Aorta (tissue), 5 donors: ENCODE measurements at places on chromosomes 6 and 20. TPM values are rescaled to one million over a fixed set of nuclear protein-coding genes. Genes with fewer than 3 reads are reported as not detected.

GRCh38 chr6:170448317-170448716, 104.8 kb downstream of the PSMB1 start:
- no peak overlapping the region for H3K4me3 ChIP-seq
- H3K27ac ChIP-seq = no peak overlapping the region
- no peak for DNase-seq

- DNase-seq = no peak
- H3K27me3 ChIP-seq = no peaks in the 10 kb centered on the region
- no peaks in the 10 kb centered on the region for H3K36me3 ChIP-seq
- no peak overlapping the region for H3K4me3 ChIP-seq
- H3K27ac ChIP-seq = no peak overlapping the region
- H3K4me1 ChIP-seq = peaks cover 8% of the 10 kb centered on the region
These were observed 54.9 kb upstream of the TRAF3IP2 start for GRCh38 chr6:111660531-111660930.

GHRH gene
- not detected for total RNA-seq

DNA sequence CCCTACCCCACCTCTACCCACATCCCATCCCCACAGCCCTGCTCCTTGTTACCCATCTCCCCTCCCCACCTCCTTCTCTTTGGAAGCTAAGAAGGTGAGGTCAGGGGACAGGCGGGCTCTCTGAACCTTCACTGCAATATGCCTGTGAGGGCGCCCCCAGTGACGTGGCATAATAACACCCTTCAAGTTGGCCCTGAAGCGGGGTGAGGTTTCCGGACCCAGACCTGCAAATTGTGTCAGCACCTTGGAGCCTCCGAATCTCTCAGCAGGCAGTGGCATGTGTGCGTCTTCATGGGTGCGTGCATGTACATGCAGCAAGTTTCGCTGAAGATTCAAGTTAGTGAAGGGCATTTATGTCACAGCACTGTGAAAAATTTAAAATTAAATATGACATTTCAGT, 114.6 kb downstream of the SOBP start:
- H3K27me3 ChIP-seq = no peaks in the 10 kb centered on the region
- no peak for DNase-seq
- H3K4me1 ChIP-seq = no peaks in the 10 kb centered on the region
- H3K36me3 ChIP-seq = no peaks in the 10 kb centered on the region
- H3K27ac ChIP-seq = no peak overlapping the region
- no peak overlapping the region for H3K4me3 ChIP-seq

POM121L2 gene
- total RNA-seq = not detected

LRRC73 gene
- total RNA-seq = 0.62 TPM

GRCh38 chr20:57570145-57570850, 9.4 kb downstream of the PCK1 start:
- H3K27ac ChIP-seq = no peak overlapping the region
- H3K36me3 ChIP-seq = no peaks in the 10 kb centered on the region
- H3K4me3 ChIP-seq = no peak overlapping the region

NOX3 gene
- total RNA-seq = not detected

GRCh38 chr6:116616737-116617053, 416 bp downstream of the RSPH4A start:
- no peaks in the 10 kb centered on the region for H3K27me3 ChIP-seq
- no peaks in the 10 kb centered on the region for H3K36me3 ChIP-seq
- H3K27ac ChIP-seq = no peak overlapping the region
- no peak for DNase-seq
- H3K4me1 ChIP-seq = no peaks in the 10 kb centered on the region
